ENCODE measurements at places on chromosomes 1 and 21. TPM values are rescaled to one million over a fixed set of nuclear protein-coding genes. Genes with fewer than 3 reads are reported as not detected.

Gene FNDC5
- not detected for total RNA-seq

GRCh38 chr1:34587761-34588160 lies 167.1 kb upstream of the GJB5 start:
- no peak for DNase-seq

Gene SMG7
- 39.1 TPM for total RNA-seq

Gene FAM151A
- total RNA-seq: not detected

Gene OLFML2B
- not detected for total RNA-seq

Measured in CD4-positive, alpha-beta T cell (primary cell).